ENCODE measurements at places on chromosomes 3 and 15.

GRCh38 chr15:88839961-88840360, 36.7 kb downstream of the ACAN start:
- DNase-seq: no peak

DNA sequence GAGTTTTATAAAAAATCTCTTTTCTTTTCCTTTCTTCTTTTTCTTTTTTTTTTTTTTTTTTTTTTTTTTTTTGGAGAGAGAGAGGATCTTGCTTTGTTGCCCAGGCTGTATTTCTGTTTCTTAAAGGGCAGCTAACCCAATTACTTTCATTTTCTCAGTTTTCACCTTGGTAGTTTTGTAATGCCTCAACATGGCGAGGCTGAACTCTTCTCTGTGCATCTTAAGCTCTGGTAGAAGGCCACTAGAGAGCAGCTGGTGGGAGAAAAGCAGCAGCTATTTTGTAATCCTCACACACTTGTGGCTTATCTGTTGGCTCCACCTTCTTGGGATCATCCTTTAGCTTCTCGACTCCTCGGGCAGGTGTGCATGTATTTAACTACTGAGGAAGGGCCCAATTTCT, 152.2 kb upstream of the MEIS2 start:
- no peak for DNase-seq

GRCh38 chr15:94366781-94367180, 135.4 kb downstream of the MCTP2 start:
- DNase-seq: no peak

- no peak for DNase-seq
Observed at GRCh38 chr3:149454746-149455145, 19.8 kb upstream of the TM4SF4 start.

DNA sequence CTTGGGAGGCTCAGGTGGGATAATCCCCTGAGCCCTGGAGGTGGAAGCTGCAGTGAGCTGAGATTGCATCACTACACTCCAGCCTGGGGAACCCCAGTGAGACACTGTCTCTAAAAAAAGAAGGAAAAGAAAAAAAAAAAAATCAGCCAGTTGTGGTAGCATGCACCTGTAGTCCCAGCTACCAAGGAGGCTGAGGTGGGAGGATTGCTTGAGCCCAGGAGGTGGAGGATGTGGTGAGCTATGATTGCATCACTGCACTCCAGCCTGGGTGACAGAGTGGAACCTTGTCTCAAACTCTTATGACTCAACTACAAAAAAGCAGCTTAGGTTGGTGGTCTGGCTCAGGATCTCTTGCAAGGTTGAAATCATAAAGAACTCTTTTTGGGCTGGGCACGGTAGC, 19.3 kb upstream of the GPX1 start:
- no peak for DNase-seq

DNA sequence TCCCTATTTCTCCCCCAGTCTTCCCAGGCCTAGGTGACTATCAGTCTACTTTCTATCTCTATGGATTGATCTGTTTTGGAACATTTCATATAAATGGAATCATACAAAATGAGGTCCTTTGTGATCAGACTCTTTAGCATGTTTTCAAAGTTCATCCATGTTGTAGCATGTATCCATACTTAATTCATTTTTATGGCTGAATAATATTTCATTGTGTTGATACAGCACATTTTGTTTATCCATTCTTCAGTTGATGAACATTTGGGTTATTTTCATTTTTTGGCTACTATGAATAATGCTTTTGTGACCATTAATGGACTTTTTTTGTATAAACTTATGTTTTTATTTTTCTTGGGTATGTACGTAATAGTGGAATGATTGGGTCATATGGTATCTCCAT, 19.2 kb upstream of the MGA start:
- no peak for DNase-seq

- DNase-seq: no peak
Observed at GRCh38 chr3:72149645-72150300, 364.8 kb upstream of the PROK2 start.

DNA sequence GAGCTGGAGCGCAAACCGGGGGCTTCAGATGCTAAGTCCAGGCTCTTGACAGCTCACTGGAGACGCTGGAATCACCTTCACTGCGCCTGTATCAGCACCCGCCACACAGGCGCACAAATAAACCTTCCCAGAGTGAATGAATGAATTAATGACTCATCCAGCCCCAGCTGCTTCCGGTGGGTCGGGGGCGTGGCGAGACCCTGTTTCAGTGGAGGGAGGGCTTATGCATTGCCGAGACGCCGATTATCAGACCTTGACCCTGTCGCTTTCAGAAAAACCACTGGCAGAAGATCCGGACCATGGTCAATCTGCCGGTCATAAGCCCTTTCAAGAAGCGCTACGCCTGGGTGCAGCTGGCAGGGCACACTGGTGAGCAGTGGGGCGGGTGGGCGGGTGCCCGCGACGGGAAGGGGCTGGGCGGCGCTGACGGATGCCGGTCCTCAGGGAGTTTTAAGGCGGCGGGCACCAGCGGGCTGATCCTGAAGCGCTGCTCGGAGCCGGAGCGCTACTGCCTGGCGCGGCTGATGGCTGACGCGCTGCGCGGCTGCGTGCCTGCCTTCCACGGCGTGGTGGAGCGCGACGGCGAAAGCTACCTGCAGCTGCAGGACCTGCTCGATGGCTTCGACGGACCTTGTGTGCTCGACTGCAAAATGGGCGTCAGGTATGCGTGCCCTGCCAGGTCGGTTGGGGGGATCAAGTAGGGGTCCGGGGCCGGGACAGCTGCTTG, 7.7 kb downstream of the ITPKA start:
- DNase-seq: peak; percentile 65

GRCh38 chr3:63405882-63406281, 127.8 kb downstream of the SYNPR start:
- no peak for DNase-seq

DNA sequence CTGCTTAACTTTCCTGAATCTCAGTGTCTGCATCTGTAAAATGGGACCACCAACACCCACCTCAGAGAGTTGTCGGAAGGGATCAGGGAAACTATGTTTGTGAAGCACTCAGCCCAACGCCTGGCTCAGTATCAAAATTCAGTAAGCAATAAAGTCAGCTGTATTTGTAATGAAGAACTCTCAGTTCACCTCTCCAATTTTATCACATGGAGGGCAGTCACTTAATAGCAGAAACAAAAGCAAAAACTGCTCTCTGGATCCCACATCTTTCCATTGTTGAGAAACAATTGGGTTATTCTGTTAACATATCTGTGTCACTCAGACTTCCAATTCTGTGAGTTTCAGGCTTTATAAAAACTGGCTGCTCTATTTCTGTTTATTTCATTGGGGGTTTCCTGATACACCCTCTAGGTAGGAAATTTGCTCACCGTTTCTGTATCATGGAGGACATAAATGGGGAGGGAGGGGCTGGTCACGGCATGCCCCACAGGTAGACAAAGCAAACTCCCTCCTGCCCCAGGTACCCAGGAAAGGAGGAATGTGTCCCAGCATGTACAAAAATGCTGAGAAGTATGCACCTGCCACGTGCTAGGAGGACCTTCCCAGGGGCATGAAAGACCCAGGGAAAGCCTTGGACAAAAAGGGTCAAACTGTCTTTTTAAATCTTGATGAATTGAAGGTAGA, 81.4 kb upstream of the LMOD3 start:
- DNase-seq: no peak

DNA sequence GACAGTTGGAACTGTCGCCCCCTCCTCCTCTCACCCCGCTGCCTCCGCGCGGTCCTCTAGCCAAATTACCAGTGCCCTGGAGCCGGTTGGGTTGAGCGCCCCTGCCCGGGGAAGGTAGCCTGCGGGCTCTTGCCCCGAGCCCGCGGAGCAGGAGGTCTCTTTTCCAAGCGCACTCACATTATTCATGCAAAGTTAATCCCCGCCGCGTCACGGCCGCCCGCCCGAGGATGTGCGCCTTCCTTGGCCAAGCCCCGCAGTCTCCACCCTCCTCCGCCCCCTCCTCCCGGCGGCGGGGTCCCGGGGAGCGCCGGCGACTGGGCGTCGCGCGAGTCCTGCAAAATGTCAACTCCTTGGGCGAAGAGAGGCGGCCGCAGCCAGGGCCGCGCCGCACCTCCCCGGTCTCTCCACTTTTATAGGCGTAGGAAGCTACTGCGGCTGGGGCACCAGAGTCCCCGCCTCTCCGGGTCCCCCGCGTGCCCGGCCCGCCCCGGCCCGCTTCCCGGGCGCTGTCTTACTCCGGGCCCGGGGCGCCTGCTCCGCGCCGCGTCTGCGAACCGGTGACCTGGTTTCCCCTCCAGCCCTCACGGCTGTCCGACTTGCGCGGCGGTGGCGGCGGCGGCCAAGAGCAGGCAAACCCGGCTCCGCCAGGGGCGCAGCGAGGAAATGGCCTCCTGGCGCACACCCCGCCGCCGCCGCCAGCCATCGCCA, at the start of gene THRB:
THRB (minus strand) TSS at position 233 of the 708 bp plus-strand sequence.
- peak; percentile 92 for DNase-seq

- DNase-seq: no peak
Observed at GRCh38 chr3:109702976-109703375, 365.6 kb upstream of the DPPA4 start.

GRCh38 chr3:129555153-129555550, 12.2 kb downstream of the H1-8 start:
- peak; percentile 79 for DNase-seq

GRCh38 chr3:30673425-30674341, 67.3 kb downstream of the TGFBR2 start:
- DNase-seq: no peak

GRCh38 chr3:127547761-127548605, 42.5 kb downstream of the TPRA1 start:
- peak; percentile 79 for DNase-seq

- no peak for DNase-seq
Observed at GRCh38 chr3:46090161-46090591, 62.9 kb upstream of the XCR1 start.

DNA sequence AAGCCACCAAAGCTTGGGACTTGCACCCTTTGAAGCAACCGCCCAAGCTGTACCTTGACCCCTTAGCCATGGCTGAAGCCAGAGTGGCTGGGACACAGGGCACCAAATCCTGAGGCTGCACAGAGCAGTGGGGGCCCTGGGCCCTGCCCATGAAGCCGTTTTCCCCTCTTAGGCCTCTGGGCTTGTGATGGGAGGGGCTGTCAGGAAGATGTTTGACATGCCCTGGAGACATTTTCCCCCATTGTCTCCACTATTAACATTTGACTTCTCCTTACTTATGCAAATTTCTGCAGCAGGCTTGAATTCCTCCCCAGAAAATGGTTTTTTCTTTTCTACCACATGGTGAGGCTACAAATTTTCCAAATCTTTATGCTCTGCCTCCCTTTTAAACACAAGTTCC, 522.2 kb downstream of the EDEM1 start:
- no peak for DNase-seq

DNA sequence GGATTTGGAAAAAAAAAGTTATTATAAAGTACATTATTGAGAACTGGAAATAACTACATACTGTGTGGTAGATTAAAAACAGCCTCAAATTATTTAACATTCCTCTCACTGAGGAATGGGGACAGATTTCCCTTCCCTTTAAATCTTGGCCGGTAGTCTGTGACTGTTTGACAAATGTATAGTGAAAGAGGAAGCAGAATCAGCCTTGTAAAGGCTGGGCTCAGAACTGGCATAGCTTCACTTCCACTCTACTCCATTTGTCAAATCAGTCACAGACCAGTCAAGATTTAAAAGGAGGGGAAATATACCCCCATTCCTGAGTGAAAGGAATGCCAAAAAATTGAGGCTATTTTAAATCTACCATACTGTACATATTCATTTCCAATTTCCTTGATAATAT, 18.2 kb upstream of the B4GALT4 start:
- DNase-seq: no peak

DNA sequence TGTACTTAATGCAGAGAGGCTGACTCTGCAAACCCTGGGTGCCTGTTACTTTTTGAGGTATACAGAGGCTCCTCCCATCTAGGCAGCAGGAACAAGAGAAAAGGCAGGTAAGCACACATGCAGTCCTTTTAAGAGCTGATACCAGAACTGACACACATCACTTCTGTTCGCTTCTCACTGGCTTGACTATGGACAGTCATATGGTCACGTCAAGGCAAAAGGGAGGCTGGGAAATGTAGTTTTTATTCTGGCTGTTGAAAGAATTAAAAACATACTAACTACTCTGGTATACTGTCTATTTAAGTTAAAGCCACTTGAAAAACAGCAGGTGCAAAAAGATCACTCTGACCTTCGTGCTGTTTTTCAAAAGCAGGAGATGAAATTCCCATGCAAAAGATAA, 218.3 kb downstream of the CTNNB1 start:
- no peak for DNase-seq

DNA sequence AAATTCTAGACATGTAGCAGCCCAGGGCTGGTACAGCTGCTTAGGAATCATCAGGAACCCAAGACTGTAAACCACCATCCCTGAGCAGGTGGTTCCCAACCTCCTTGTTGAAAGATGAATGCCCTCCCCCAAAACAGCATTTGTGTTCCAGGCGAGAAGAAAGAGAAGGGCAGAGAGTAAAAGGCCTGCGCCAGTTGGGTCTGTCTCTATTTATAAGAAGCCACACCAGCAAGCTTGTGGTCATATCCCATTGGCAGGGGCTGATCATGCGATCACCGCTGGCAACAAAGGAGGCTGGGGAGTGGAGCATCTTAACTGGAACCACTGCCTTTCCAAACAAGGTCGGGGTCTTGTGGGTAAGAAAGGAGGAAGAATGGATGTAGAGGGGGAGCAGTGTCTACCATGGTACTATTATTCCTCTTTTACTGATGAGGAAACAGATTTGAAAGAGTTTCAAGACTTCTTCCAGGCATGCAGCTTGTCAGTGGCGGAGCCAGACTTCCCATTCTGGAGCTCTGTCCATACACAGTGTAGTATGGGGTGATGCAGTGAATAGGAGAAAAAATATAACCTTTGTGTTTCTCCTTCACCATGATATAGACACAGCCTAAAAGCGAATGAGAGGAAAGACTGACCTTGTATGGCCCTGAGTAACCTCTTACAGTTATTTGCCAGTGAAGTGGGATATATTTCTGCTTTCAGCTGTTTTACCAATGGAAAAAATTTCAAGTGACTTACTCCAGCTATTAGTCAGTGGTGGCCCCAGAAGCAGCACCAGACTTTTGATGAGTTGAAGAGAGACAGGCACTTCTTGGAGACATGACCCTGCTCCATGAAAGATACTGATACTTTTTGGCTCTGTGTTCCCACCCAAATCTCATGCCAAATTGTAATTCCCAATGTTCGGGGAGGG, 222.6 kb downstream of the ABHD5 start:
- DNase-seq: no peak

- DNase-seq: no peak
Observed at GRCh38 chr3:64560791-64561190, 127.0 kb downstream of the ADAMTS9 start.

GRCh38 chr3:128800241-128801187, 74.5 kb downstream of the RAB7A start:
- DNase-seq: no peak

- DNase-seq: no peak
Observed at GRCh38 chr15:75145027-75145841, 56.4 kb upstream of the C15orf39 start.

DNA sequence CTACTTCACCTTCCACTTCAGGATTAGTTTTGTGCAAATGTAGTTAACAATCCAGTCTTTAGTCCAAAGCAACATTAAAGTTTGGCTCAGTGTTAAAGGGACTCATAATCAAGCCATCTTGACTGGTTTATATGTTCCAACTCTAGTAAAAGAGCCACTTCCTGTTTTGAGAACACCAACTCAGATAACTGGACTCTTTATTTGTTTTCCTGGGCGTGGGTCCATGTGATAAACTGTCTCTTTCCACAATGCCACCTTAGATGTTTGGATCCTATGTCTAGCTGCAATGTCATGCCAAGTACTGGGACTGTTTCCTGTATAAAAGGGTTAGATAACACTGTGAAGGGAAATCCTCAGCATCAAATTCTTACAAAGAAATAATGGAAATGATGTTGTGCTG, 545.0 kb downstream of the PYDC2 start:
- DNase-seq: no peak

- no peak for DNase-seq
Observed at GRCh38 chr3:132435224-132435910, 18.1 kb downstream of the DNAJC13 start.

GRCh38 chr3:49244581-49245205, 32.3 kb downstream of the C3orf62 start:
- DNase-seq: no peak

Measured in right cardiac atrium (tissue), 5 donors.